ENCODE measurements at places on chromosomes 6 and 20. TPM values are rescaled to one million over a fixed set of nuclear protein-coding genes. Genes with fewer than 3 reads are reported as not detected.

The TRAPPC3L gene
- total RNA-seq = not detected

The RIPOR3 gene
- 4.7 TPM for total RNA-seq

DNA sequence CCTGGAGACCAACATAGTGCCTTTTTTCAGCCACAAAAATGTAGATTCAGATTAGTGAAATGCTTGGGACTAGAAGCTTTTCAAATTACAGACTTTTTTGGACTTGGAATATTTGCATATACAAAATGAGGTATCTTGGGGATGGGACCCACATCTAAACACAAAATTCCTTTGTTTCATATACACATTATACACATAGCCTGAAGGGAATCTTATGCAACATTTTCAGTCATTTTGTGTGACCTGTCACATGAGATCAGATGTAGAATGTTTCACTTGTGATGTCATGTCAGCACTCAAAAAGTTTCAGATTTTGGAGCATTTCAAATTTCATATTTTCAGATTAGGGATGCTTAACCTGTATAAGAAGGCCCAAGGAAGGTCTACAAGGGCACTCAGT is 44.5 kb upstream of the ALDH8A1 start:
- DNase-seq = no peak
- no peak overlapping the region for H3K4me3 ChIP-seq
- no peak overlapping the region for H3K27ac ChIP-seq
- H3K4me1 ChIP-seq = no peaks in the 10 kb centered on the region

GRCh38 chr6:157382821-157383220 is 1.8 kb downstream of the ZDHHC14 start:
- H3K27me3 ChIP-seq = no peaks in the 10 kb centered on the region
- H3K27ac ChIP-seq = no peak overlapping the region
- DNase-seq = no peak
- H3K4me1 ChIP-seq = peaks cover 23% of the 10 kb centered on the region
- peak overlapping the region; percentile 96 for H3K4me3 ChIP-seq

- H3K27ac ChIP-seq = peak overlapping the region; percentile 94
- DNase-seq = no peak
- H3K4me3 ChIP-seq = peak overlapping the region; percentile 63
- H3K4me1 ChIP-seq = peaks cover 41% of the 10 kb centered on the region
These were observed 999 bp upstream of the PIM1 start for GRCh38 chr6:37168811-37169495.

The DAAM2 gene
- 8.3 TPM for total RNA-seq

DNA sequence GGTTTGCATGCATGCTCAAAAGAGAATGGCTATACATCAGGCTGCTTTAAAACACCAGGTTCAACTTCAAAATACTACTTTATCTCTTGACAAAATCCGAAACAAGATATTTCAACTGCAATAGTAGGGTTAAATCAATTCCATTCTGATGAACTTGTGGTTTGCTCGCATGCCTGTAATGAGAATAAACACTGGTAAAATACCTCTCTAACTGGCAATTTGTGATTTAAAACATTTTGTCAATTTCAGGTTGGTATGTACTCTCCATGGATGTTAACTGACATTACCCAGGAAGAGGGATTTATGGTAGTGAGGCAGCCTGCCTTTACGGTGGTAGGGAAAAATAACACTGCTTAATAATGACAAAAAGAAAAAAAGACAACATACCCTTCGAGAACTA is 74.4 kb downstream of the MBOAT1 start:
- H3K27me3 ChIP-seq = no peaks in the 10 kb centered on the region
- peaks cover 11% of the 10 kb centered on the region for H3K36me3 ChIP-seq
- H3K4me3 ChIP-seq = no peak overlapping the region
- no peak for DNase-seq
- no peak overlapping the region for H3K27ac ChIP-seq

DNA sequence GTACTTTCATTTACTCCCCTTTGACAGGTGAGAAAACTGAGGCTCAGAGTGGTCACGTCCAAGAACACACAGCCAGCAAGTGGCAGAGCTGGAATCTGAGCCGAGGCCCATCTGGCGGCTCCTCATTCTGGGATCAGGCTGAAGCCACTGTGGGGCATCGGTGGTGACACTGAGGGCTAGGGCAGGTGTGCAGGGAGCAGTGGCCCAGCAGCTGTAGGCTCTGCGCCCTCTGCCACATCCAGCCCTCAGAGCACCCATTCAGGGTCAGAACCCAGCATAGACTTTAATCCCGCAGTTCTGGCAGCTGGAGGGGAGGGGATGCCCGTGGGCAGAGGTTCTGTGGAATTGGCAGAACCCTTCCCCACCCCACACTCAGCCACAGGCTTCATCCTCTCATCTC is 210.3 kb downstream of the PREX1 start:
- DNase-seq = no peak
- no peak overlapping the region for H3K4me3 ChIP-seq
- H3K36me3 ChIP-seq = no peaks in the 10 kb centered on the region
- no peaks in the 10 kb centered on the region for H3K27me3 ChIP-seq

The FYN gene
- 78.9 TPM for total RNA-seq

GRCh38 chr20:22684072-22684762 is 99.8 kb upstream of the FOXA2 start:
- no peak overlapping the region for H3K4me3 ChIP-seq
- no peaks in the 10 kb centered on the region for H3K27me3 ChIP-seq
- peak; percentile 78 for DNase-seq
- H3K36me3 ChIP-seq = no peaks in the 10 kb centered on the region
- H3K27ac ChIP-seq = no peak overlapping the region
